ENCODE measurements at places on chromosomes 1 and 21.
A peak's percentile ranks its signal among the peaks of the same experiment; 100 is the strongest.

GRCh38 chr21:17690078-17690494 is 77.4 kb upstream of the BTG3 start:
- no peak for DNase-seq

DNA sequence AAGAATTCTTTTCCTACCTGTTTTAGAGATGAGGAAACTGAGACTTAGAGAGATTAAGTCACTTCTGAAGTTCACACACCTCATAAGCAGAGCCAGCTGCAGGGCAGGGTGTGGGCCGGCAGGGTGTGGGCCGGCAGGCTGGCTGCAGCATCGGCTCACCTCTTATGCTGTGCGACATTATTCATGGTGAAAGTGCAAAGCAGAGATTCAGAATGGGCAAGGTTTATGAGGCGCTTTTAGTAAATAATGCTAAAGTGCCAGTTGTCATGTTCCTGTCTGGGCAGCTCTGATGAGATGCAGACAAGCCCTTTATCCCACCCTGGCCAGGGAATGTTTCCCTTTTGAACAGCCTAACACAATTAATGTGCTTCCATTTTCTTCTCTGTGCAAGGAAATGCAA is 14.6 kb downstream of the MAB21L3 start:
- DNase-seq = no peak

DNA sequence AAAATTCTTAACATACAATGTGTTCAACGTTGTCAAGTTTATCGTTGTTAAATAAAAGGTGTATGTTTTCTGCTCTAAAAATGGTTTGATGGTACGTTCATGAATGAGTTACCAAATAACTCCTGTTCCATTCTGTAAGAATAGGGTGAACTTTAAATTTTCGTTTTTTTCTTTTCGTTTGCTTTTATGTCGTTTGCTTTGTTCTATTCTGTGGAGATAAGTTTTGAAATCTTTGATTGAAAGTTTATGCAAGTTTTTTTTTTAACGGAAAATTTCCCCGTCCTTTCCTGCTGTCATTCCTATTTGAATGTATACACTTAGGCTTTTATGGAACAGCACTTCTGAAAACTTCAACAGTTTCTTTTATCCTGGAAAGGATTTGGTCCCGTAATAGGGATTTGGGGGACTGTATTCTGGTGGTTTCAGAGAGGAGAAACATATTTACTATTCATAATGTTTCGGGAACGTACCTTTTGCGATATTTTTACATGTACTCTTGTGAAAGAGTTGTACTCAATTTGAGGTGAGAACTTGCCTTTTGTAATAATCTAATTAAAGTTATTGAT is 1.7 kb downstream of the DR1 start:
- no peak for DNase-seq

- peak; percentile 94 for DNase-seq
These were observed 553.6 kb downstream of the NUF2 start for GRCh38 chr1:163875200-163875926.

DNA sequence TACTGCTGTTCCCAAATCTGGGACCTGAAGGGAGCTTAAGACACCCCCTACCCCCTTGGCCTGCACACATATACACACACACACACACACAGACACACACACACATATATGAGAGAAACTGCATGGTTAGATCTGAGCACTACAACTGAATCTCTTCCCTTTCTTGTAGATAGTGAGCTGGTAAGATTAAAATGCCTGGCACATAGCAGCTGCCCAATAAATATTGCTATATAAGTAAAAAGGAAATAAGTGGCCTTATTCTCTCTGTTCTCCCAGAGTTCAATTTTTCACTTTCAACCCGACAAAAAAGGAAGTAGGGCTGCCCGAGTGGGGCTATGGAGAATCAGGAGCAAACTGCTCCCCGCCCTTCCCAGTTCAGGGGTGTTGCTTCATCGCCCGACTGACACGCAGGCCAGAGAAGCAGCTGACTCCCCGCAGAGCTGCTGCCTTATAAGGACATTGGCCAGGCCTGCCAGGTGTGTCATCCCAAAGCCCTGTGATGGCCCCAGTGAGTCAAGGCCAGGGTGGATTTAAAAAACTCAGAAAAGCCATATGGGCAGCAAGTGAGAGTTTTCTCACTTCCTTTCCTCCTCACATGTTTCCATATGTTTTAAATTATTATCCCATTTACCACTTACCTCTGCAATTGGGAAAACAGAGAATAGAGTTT is 106.5 kb upstream of the SLC44A3 start:
- DNase-seq = peak; percentile 36

DNA sequence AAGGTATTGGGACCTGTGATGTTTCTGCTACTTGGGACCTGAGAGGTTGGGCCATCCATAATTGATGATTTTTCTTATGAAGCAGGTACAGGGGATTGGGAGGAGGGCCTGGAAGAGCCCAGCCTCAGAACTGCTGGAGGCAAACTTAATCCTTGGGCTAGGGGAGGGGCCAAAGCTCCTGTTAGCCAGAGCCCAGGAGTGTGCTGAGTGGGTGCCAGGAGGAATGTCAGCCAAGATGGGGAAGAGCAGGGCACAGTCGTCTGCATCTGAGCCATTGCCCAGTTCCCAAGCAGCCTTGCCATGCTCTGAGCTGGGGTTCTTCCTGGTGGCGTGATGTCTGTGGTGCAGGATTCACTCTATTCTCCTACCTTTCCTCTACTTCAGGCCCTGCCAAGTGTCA is 5.8 kb downstream of the MAPKAPK2 start:
- DNase-seq = no peak

- no peak for DNase-seq
These were observed 48.6 kb upstream of the TMEM125 start for GRCh38 chr1:43220905-43221778.

- DNase-seq = no peak
These were observed 109.9 kb downstream of the GALNT2 start for GRCh38 chr1:230176871-230177411.

- DNase-seq = no peak
These were observed 820.2 kb upstream of the ADAMTS5 start for GRCh38 chr21:27787046-27787445.

- DNase-seq = no peak
These were observed 60.4 kb upstream of the IFNAR2 start for GRCh38 chr21:33169359-33169758.

- DNase-seq = no peak
These were observed 78.6 kb downstream of the MAN1C1 start for GRCh38 chr1:25695090-25695770.

GRCh38 chr1:203440771-203441170 is 34.8 kb upstream of the PRELP start:
- peak; percentile 58 for DNase-seq

- DNase-seq = no peak
These were observed 212.6 kb upstream of the VAMP3 start for GRCh38 chr1:7558481-7558880.

- no peak for DNase-seq
These were observed 4.6 kb upstream of the FAM167B start for GRCh38 chr1:32242341-32242851.

- no peak for DNase-seq
These were observed 1.7 kb upstream of the OPTC start for GRCh38 chr1:203492082-203492747.

DNA sequence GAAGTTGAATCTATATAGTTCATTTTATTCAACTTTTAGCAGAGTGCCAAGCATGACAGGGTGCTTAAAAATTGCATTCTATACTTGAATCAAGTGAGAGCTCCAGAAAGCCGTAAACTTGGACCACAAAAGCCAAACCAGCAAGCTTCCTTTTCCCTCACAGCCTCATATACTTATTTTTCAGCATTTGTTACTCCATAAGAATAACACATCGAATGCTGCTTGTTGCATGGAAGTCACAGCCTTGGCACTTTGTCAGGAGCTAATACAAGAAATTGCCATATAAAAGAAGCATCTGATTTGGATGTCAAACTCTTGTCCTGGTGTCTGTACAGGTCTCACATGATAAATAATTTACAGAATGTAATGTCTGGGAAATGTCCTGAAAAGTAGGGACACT is 87.4 kb downstream of the PLXNA2 start:
- no peak for DNase-seq

DNA sequence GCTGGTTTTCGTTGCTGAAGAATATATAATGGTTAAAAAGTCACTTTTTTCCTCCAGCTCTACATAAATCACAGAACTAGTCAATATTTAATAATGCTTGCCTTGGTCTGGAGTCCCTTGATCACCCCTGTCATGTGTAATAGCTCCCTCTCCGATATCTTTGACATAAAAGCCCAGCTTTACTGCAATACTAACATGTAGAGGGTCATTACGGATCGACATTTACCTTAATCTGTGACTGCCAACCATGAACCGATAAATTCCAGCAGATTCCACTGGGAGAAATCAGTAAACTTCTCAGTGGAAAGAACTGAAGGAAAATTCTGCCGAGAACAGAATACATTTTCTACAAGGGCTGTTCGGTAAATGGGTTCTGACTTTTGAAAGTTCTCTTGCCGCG is 396.5 kb downstream of the KCTD3 start:
- DNase-seq = no peak

DNA sequence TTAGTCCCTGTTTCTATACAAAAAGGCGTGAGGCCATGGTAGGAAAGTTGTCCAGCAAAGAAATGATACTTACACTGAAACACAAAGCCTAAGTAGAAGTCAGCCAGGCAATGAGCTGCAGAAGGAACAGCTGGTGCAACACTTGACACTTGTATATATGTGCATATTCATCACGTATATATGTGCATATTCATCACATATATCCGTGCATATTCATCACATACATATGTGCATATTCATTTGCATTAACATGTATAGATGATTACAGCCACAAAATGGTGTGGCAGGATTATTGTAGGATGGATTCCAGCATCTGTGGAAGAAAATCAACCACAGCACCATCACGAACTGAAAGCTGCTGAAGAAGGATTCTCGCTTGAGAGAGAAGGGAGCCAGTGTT is 189.0 kb upstream of the RGS18 start:
- no peak for DNase-seq

DNA sequence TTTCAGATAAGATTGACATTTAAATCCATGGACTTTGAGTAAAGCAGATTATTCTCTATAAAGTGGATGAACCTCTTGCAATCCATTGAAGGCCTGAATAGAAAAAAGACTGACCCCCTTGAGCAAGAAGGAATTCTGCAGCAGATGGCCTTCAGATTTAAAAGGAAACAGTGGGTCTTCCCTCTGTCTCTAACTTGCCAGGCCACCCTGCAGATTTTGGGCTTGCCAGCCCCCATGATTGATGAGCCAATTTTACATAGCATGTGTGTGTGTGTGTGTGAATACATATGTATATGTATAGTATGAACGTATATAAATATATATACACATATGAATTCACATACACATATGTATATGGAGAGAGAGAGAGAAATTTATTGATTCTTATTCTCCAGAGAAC is 113.4 kb downstream of the GRIK1 start:
- no peak for DNase-seq

- no peak for DNase-seq
These were observed 129.9 kb downstream of the SLC30A10 start for GRCh38 chr1:219798283-219799030.

- no peak for DNase-seq
These were observed 71.7 kb upstream of the MROH9 start for GRCh38 chr1:170863621-170864020.

DNA sequence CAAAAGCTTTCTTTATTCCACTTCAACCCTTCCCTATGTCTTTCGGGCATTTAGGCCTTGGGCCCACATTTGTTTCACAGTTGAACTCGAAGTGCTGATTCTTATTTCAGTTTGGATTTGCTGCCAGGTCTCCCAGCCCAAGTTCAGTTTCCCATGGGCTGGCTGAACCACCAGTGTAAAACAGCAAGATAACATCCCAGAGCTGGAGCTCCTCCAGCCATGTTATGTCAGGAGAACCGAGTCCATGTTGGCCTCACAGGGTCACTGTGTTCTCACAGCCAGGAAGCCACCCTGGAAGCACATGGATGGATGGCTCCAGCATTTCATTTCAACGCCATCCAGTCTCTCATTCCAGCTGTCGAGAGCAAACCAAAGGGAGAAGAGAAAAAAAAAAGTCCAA is 45.2 kb upstream of the RXRG start:
- no peak for DNase-seq

DNA sequence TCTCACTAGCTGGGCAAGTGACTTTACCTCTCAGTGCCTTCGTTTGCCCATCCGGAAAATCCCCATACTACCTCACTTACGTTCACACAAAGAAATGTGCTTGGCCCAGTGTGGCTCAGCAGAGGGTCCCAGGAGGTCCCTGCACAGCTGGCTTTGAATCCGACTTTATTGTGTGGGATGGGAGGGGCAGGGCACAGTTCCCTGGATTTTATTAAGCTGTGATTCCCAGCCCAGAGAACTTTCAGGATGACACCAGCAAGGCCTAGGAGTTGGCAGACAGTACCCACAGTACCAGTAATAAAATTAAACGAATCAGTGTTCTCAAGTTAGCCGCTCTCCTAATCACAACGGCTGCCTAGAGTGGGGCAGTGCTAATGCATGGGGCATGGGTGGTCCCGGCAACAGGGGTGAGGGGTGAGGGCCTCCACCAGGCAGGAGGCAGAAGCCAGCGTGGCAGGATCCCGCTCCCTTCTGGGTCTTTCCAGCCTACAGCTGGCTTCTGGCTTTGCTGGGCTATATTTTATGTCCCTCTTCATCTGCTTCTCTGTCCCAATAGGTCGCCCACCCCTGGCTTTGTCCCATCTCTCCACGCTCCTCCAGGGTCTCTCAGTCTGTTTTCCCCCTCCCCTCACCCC is 74.9 kb downstream of the VWA5B1 start:
- DNase-seq = no peak

- no peak for DNase-seq
These were observed 4.0 kb downstream of the SMAP2 start for GRCh38 chr1:40377512-40377911.

- no peak for DNase-seq
These were observed 87.2 kb downstream of the PEX14 start for GRCh38 chr1:10561955-10562354.

DNA sequence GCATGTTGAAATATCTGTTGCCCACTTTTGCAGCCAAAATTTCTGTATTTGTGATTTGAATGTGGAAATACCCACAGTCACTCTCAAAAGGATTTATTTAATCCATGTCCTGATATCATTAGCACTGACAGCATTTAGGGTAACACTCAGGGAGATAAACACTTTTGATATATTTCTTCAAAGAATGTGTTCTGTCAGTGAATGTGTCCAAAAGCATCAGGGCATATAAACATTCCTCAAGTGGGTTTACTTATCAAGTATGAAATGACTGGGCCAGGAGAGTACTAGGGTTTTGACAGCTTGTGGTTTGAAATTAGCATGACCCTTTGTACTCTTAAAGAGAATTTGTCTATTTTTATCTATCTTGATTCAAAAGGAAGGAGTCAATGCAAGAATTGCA is 1302.1 kb upstream of the ADGRL2 start:
- no peak for DNase-seq

- DNase-seq = no peak
These were observed 45.9 kb downstream of the FAAP20 start for GRCh38 chr1:2148691-2149090.

DNA sequence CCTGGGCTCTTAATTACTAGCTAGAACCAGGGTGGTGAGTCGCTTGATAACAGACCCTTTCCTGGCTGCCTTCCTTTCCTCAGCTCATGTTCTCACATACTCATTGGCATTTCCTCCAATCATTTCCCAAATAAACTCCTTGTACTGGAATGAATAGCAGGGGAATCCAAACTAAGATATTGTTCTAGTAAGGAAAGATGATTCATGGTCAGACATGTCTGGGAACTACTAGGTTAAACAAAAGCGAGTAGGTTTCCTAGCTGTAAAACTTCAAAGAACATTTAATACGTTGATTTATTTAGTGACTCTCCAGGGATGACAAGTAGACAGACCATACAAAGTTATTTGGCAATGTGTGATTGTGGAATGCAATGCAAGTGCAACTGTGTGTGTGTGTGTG is 121.2 kb upstream of the KCNJ6 start:
- no peak for DNase-seq

All from DMS153 (cell line).